Panc1 (cell line): ENCODE measurements at places on chromosomes 12 and 14.

DNA sequence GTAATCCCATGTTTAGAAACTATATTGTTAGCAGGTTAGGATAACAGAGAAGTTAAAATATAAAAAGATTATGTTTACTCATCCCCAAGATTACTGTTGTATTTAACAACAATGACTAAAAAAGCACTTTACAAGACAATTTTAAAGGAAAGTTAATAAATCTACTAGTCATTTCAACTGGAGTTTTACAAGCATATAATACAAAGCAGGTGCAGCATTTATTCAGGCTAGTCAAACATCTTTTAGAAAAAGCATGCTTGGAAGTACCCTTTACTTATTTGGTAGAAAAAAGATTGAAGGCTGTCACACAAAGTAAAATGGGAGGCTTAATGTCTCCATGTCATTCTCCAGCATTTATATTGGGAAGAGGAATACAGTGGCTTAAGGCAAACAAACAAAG lies 80.6 kb downstream of the HEATR5A start:
- no peak for DNase-seq

DNA sequence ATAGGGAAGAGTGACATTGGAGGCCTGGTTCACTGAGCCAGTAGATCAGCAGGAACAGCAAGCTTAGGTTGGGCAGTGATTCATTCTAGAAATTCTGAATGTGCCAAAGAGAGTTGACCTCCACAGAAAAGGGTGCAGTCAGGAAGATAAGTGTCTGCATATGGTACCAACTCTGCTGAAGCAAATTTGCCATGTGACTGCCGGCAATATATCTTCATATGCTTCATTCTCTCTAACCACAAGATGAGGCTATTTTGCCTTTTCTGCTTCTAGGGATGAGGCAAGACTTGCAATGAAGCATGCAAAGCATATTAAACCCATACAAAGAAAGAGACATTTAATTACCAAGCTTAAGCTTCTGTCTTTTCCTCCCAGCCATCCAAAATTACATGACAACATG lies 13.6 kb downstream of the CCDC198 start:
- DNase-seq = no peak

DNA sequence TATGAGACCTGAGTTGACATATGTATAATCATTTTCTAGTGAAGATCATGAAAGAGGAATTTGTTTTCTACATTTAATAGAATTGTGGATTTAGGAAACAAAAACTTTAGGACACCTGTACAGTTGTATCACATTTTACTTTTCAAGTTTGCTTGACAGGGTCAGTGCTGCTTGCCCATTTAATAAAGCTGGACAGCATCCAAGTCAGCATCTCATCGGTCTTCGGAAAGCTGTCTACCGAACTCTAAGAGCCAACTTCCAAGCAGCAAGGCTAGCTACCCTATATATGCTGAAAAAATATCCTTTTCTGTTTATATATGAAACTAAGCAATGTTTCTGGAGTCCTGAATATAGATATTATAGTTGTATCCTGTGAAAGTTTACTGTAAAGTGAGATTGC lies 52.3 kb downstream of the VEZT start:
- DNase-seq = no peak

- DNase-seq = no peak
Observed at GRCh38 chr12:92597997-92598396, 104.8 kb upstream of the PLEKHG7 start.

- no peak for DNase-seq
Observed at GRCh38 chr12:31527083-31527482, 63.9 kb downstream of the DENND5B start.

GRCh38 chr12:50581226-50582184 lies 76.7 kb downstream of the DIP2B start:
- no peak for DNase-seq

GRCh38 chr12:119730381-119730780 lies 62.4 kb downstream of the PRKAB1 start:
- no peak for DNase-seq

DNA sequence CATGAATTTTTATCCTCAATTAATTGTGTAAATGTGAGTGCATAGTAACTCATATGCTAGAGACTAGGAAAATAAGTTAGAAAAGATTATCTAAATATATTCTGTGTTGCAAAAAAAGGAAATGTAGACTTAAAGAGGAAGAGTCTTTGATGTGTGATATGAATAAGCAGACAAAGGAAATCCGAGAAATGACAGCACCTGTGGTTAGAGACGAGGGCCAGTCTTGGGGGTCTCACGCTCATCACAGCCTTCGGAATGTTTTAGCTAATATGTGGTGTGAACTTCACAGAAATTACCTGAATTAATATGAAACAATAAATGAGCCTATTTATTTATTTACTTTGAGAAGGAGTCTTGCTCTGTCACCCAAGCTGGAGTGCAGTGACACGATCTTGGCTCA lies 11.6 kb downstream of the ATP6V0A2 start:
- DNase-seq = no peak

DNA sequence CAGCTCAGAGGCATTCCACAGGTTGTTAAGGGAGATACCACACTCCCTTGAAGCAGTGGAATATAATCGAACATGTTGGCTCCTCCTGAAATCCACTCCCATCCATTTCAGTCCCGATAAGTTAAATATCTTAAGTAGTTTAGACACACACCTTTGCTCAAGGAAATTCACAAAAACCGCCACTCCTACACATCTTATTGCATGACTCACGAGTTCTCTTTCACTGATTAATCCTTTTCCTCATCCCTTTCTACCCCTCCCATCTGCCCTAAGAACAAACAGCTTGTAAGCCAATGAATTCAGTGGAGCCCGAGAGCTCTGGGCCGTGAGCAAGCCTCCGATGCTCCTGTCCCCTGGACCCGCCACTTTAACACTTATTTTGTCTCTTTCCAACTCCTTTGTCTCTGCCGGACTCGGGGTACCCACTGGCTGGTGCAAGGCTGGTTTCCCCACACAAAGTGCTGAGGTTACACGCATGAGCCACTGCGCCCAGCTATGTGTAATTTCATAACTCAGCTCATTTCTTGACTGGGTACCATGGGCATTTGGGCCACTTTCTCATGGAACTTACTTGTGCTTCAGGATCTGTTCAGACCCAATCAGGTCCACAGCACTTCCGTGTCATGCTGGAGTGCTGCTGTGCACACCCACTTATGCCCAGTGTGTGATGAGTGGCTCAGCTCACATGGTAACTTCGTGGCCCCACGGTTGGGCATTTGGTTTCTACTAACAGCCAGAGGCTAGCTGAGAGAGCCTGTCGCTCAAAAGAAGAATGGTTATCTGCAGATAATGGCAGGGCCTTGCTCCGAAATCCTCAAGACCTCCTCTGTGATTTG lies 171.8 kb upstream of the ALG10B start:
- DNase-seq = no peak
